ENCODE measurements at places on chromosomes 3 and 15.

- DNase-seq: no peak
Observed at GRCh38 chr3:153372326-153372725, 210.3 kb downstream of the RAP2B start.

DNA sequence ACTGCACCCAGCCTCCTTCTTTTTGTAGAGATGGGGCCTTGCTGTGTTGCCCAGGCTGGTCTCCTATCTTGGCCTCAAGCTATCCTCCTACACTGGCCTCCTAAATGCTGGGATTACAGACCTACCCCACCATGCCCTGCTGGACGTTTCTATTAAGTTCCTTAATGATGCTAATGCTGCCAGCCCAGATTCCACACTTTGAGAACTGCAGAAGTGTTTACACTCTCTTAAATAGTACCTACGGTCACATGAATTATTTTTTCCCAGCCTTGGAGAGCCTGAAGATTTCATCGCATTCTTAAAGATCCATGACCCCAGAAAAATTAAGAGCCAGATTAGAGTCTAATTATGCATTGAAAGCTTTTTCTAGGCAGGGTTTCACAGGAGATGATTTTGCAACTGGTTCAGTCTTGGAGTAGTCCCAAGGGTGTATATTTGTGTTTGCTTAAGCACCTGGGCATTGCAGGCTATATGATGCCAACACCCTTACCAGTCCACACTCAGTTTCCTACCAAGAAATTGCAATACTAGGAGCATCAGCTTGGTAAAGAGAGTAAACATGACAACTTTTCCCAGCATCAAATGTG, 36.6 kb downstream of the TM4SF4 start:
- DNase-seq: no peak

GRCh38 chr3:53671192-53671960, 174.8 kb downstream of the CHDH start:
- DNase-seq: no peak

DNA sequence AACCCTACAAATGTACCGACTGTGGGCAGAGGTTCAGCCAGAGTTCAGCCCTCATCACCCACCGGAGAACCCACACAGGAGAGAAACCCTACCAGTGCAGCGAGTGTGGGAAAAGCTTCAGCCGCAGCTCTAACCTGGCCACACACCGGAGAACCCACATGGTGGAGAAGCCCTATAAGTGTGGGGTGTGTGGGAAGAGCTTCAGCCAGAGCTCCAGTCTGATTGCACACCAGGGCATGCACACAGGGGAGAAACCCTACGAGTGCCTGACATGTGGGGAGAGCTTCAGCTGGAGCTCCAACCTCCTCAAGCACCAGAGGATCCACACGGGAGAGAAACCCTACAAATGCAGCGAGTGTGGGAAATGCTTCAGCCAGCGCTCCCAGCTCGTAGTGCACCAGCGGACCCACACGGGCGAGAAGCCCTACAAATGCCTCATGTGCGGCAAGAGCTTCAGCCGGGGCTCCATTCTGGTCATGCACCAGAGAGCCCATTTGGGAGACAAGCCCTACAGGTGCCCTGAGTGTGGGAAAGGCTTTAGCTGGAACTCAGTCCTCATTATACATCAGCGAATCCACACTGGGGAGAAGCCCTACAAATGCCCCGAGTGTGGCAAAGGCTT, 20.7 kb downstream of the ZSCAN2 start:
- DNase-seq: no peak

- DNase-seq: no peak
Observed at GRCh38 chr15:81016489-81017068, 15.9 kb downstream of the TLNRD1 start.

- no peak for DNase-seq
Observed at GRCh38 chr15:85008474-85009260, 27.0 kb downstream of the PDE8A start.

- no peak for DNase-seq
Observed at GRCh38 chr3:52846432-52846965, 11.7 kb upstream of the MUSTN1 start.

GRCh38 chr15:41104234-41104633, 11.8 kb downstream of the INO80 start:
- no peak for DNase-seq

DNA sequence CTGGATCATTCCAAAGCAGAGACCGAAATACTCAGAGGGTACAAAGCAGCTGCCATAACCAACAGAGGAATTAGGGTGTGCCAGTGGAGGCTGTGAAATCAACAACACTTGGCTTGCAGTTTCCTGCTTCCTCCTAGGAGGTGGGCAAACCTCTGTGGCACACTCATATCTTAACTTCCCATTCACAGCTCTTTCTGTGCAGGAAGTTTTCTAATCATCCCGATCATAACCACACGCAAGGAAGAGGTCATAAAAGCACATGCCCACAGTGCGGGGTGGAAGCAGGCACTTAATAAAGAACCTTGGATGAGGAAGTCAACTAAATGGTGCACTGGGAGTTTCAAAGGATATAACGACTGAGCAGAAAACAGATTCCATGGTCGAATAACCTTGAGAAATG, 5.1 kb downstream of the SCAMP2 start:
- DNase-seq: peak; percentile 29

DNA sequence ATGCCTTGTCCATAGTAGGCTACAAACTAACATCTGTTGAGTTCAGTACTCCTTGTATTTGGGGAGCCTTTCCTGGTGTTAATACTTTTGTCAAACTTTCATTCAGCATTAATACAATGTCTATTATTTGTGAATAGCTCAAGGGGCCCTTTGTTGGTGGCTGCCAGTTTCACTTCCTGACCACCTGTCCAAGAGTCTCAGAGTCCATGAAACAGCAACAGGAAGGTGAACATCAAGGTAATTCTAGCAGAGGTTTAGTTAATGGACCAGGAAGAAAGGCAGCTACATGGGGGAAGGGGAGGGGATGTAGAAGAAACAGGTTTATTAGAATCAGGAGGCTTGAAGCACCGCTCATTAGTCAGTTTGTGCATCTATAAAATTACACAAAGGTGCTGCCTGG, 386.9 kb downstream of the PDCD6IP start:
- DNase-seq: no peak

DNA sequence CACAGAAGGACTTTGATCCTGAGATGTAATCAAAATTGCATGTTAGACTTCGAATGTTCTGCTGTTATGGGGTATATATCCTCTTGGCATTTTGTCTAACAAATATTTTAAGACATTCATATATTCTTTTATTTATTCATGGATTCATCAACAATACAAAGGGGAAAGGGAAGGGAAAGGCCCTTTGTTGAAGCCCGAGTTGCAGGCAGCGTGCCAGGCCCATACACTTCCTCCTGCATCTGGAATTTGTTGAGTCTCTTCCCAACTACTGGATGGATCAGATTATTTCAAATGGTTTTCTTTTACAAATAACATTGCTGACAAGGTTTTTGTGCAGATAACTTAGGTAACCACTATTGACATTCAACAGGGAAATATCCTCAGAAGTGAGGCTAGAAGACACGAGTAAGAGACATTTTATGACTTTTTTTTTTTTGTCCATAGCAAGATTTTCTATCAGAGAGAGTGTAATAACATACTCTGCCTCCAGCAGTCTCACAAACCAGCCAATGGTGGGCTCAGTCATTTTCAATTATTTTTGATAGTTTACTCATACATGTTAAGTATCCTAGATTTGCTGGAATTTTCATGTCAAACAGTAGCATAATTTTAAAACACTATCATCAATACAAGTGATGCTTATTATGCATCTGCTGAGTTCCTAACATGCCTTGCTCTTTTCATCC, 94.3 kb downstream of the RPL39L start:
- no peak for DNase-seq

GRCh38 chr3:43958005-43958770, 267.4 kb downstream of the ABHD5 start:
- no peak for DNase-seq

DNA sequence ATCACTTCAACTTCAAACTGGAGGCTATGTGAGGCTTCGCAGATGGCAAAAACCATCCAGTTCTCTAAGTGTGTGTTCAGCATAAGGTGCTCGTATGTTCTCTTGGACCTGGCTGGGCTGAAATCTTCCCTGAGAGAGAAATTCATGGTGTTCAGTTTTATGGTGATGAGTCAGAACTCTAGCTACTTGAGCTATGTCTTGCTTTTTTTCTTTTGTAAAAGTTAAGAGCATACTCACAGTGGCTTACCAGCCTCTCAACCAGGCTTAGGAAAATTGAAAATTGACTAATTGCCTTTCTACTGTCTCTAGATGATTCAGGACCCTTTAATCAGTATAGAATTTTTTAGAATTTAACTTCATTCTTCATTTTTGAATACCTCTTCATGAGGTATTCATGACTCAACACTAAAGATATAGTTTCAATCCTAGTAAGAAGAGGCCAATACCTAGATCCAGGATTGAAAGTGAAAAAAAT, 617.5 kb downstream of the TBL1XR1 start:
- DNase-seq: no peak

All from CD4-positive, alpha-beta T cell treated with Interleukin-6 for 4 hours (primary cell).